ENCODE measurements at places on chromosomes 13 and 19. TPM values are rescaled to one million over a fixed set of nuclear protein-coding genes. Genes with fewer than 3 reads are reported as not detected.
A peak's percentile ranks its signal among the peaks of the same experiment; 100 is the strongest.

DNA sequence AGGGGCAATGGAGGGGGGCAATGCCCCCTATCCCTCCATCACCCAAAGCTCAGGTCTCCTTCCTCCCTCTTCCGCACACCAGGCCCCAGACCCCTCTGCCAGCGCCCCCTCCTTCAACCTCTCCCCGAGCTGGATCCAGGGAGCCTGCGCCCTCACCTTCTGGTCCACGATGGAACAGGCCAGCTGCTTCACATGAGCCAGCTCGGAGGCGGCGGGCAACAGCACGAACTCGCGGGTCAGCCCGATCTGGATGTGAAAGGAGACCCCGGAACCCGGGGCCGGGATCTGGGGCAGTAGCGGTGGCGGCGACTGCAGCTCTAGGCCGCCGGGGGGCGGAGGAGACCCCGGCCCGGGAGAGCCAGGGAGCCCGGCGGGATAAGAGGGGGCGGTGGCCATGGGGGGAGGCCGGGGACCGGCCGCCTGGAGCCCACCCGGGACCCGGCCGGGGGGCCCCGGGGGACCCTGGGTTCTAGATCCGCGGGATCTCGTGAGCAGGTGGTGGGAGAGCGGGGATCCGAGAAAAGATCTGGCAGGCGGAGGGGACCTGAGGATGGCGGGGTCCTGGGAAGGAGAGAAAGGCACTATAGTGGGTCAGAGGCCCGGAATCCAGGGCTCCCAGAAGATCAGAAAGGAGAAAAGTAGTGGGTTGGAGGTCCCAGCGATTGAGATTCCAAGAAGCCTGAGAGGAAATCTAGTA lies 791 bp downstream of the PRKD2 start:
- DNase-seq, result peak; percentile 77

- no peak for DNase-seq
Observed at GRCh38 chr19:6035026-6035425, 57.1 kb upstream of the RANBP3 start.

DNA sequence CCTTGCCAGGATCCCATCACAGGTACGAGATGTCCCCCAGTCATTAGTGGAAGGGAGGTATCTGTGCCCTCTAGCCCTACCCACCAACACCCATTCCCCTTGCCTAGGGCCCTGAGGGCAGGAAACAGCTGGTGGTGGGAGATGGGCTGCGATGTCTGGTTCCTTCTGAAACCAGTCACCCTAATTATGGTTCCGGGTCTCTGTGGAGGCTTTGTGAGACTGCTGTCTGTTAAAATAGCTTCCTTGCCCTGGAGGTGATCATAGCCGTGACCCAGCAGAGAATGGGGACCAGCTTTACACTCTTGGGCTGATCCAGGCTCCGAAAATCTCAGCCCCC lies 5.5 kb downstream of the ALDH16A1 start:
- no peak for DNase-seq

DNA sequence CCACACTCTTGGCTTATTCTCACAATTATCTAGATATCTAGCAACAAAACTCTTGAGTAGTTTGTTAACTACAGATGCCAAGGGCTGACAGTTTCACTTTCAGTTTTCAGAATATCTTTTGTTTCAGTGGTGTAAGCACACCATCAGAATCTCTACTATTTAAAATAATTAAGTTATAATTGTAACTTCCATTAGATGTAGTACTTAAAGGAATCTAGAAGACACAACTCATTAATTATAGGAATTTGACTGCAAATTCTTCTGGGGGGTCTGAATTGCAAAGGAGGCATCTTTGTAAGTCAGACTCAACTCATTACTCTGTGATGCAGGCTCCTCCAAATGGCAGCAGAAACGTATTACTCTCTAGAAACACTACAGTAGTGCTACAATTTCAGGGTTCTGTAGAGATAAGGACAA lies 44.9 kb upstream of the USPL1 start:
- DNase-seq, result no peak

- DNase-seq, result no peak
Observed at GRCh38 chr13:36668316-36668715, 5.5 kb upstream of the SERTM1 start.

GRCh38 chr13:68719815-68720214 lies 1387.8 kb upstream of the ATXN8OS start:
- no peak for DNase-seq

DNA sequence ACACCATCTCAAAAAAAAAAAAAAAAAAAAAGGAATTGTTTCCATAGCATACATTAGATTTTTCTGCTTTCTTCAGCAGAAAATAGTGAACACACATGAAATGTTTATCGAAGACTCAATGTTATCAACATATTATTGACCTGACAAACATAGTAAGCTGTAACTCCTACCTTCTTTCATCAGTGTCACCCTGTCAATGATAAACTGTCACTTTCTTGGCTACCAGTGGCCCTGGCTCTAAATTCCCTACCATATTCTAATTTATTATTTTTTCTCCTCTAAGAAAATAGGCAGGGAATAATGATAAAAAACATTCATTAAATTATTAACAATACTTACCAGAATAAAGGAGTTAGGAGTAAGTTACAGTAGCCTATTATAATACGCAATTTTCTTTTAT lies 127.3 kb upstream of the KLHL1 start:
- no peak for DNase-seq

GRCh38 chr19:47145639-47146486 lies 15.2 kb downstream of the SAE1 start:
- DNase-seq, result no peak

- DNase-seq, result no peak
Observed at GRCh38 chr13:69866555-69866954, 241.1 kb upstream of the ATXN8OS start.

DNA sequence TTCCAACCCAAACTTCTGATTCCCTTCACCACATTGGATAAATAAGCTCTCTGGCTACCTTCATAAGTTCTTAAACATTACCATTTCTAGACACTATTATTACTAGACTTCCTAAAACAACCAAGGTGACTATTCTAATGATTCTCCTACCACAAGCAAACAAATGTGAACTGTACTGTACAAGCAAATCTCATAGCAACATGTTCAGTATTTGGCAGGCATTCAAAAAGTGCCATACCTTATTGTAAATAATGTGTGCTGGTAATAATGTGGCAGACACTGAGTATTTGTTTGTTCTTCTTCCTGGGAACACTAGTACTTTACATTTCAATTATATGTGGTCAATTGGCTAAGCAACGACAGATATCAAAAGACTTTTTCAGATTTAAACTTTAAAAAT lies 986.0 kb upstream of the SPRY2 start:
- no peak for DNase-seq

DNA sequence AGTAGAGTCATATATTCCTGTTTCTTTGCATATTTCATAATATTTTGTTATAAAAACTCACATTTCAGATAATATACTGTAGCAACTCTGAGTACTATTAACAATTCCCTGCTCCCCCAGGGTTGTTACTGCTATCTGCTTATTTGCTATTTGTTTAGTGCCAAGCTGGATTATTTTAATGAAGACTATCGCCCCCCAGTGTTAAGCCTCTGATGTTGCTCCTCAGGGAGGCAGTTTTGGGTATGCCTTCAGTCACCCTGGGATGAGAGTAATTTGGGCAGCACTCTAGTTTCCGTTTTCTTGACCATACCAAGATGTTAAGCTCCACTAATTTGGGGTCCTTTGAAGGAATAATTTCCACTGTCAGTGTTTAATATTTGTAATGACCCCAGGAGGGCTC lies 46.0 kb downstream of the MICU2 start:
- DNase-seq, result no peak

- DNase-seq, result peak; percentile 92
Observed at GRCh38 chr19:2055931-2056836, 5.1 kb upstream of the MKNK2 start.

DNA sequence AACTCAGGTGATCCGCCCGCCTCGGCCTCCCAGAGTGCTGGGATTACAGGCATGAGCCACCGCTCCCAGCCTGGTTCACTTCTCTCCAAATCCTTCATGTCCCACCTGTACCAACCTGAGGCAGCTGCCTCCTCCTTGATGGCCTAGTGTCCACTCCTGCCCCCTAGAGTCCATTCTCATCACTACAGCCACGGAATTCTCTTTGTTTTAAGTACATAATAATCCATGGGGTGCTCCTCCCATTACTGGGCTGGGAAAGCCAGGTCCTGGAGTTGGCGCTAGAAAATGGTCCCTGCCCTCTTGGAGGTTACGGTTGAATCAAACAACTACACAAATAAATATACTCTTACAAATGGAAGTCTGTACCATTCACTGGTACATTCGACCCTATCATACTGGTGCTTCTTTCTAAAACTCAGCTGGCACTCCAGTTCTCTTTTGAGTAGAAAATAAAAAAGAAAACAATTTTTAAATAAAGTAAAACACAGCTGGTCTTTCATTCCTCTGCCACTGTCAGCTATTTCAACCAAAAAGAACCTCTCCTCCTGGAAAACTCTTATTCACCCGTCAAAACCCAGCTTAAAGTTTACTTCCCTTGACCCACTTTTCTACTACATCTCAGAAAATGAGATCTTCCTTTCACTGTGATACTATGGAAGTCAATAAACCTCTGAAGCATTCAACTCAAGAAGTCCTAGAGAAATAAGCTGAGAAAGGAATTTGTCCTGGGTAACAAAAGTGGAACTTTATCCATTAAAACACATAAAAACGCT lies 22.4 kb upstream of the ARHGEF18 start:
- DNase-seq, result peak; percentile 4

The UNC13A gene
- 0.71 TPM for total RNA-seq

The NFIX gene
- total RNA-seq, result 62.8 TPM

The COL4A2 gene
- 1,039 TPM for total RNA-seq

The RFPL4A gene
- total RNA-seq, result not detected

The NLRP7 gene
- not detected for total RNA-seq

The SMAD9 gene
- total RNA-seq, result 21.7 TPM
